ENCODE measurements at places on chromosomes 2 and 18.

GRCh38 chr18:49459404-49460171 lies 857 bp downstream of the DYM start:
- DNase-seq, result no peak

DNA sequence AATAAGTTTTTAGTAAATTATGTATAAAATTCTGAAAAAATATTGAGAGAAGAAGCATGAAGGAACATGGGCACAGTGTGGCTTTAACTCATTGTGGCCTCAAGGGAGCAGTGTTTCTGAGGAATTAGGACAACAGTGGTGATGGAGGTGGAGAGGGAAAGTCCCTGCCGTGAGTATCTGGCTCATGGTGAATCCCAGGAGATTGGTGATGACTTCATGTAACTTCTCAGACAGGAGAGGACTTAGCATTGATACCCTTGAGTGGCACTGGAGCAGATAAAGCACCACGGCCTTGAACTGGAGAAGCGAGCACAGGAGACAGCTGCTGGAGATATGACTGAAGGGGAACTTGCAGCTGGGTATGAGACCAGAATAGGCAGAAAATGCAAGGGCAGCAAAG lies 35.0 kb upstream of the LRP1B start:
- no peak for DNase-seq

DNA sequence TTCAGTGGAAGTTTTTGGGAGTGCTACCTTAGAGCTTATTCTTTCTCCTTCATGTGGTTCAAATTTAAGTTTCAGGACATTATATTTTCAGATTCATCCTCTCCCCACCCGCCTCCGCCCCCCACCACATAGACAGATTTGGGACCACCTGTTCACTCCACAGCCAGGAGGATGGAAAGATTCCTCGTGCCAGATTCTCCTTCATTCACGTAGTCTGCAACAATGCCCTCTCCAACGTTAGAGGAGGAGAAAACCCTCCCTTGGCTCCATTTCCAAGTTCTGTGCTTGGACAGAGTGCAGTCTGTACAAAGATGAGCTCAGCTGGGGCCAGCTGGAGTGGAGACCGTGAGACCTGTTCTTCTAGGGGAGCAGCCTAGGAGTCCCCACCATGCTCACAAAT lies 26.2 kb downstream of the POU3F3 start:
- no peak for DNase-seq

DNA sequence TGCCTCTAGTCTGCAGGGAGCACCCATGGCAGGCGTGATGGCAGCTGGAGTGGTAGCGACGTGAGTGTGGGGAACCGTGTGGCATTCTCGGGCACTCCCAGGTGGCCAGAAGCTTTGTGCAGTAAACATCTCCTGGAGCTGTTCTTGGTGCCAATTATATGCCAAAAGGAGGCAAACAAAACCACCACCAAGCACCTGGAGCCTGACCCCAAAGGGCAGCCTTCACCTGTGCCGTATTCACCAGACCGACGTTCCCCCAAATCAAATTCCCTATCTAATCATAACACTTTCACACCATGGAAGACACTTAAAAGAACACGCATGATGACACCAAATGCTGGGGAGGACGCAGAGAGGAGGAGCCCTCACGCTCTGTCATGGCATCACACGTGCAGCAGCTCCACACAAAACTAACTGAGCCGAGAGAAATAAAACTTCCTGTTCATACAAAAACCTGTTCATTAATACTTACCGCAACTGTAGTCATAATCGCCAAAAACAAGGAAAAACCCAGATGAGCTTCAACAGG lies 123.6 kb downstream of the EIPR1 start:
- DNase-seq, result no peak

- DNase-seq, result no peak
Measured at GRCh38 chr2:70475266-70475665, 78.4 kb downstream of the TGFA start.

DNA sequence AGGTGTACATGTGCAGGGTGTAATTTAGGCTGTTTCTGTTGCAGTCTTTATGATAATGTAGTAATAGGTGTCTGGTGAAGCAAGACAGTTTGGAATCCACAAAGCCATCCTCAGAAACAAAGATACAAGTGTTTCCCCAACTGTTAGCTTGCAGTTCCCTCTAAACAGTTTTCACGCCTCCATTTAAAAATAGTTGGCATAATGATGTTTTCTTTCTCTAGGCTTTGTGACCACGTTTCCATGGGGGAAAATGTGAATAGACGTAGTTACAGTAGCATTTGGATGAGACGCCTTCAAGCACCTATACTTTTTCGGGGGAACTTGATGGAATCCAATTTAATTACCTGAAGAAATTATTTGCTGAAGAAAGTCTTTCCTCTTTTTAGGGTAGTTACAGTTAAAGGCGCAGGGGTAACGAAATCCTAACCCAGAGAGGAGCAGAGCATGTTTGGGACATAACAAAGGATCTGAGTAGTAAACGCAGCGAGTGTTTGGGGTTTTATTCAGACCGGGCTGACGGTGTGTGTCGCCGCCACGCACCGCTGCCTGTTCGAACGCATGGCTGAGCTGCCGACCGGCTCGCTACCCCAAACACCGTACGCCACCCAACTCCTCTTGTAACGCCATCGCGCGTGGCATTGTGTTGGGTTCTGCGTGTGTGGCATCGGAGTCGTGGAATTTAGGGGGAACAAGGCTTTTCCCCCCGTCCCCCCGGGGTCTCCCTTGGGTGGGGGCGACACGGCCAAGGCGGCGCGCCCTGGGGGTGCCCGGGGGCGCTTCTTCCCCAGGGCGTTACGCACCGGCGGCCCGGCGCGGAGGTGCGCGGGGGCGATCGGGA lies 681 bp upstream of the NRP2 start:
- DNase-seq, result no peak

DNA sequence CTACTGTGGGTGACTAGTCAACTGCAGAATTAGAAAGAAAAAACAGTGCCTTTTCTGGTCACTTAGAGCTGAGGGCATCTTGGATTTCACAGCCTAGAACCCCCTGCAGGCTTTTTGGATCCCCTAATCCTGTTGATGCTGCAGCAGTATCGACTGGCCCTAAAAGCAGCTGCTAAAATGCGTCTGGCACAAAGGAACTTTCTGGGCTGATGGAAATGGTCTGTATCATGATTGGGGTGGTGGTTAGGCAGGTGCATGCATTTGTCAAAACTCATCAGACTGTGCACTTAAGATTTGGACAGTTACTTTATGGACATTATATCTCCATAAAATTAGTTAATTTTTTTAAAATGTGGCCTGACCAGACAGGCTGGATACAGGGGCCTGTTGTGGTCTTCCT lies 149.8 kb downstream of the KLHL29 start:
- no peak for DNase-seq

- DNase-seq, result no peak
Measured at GRCh38 chr2:240948086-240948485, 42.0 kb downstream of the CROCC2 start.

DNA sequence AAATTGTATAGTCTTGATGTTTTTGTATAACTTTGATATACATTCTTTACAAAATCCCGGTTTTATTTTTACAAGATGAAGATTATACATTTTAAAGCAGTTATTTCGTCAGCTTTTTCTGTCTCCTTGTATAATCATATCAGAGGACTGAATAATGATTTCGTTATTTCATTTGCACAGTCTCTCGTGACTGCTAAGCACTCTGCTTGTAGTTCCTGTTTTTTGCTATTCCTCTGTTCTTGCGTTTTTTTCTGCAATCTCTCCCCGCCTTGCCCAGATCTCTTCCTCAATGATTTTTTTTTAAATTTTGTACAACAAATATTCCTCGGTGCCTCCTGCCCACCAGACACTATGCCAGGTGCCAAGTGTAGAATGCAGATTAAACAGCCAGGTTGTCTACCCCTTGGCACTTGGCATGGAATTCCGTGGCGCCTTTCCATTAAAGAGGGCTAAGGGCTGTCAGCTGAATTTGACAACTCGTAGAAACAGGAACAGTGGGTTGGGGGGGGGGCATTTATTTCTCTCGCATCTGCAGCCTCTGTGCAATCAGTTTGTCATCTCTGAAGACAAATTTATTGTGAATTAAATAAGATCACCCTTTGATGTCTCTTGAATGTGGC lies 69.6 kb downstream of the KLHL29 start:
- no peak for DNase-seq

- no peak for DNase-seq
Measured at GRCh38 chr2:15584767-15585469, 6.8 kb upstream of the DDX1 start.

DNA sequence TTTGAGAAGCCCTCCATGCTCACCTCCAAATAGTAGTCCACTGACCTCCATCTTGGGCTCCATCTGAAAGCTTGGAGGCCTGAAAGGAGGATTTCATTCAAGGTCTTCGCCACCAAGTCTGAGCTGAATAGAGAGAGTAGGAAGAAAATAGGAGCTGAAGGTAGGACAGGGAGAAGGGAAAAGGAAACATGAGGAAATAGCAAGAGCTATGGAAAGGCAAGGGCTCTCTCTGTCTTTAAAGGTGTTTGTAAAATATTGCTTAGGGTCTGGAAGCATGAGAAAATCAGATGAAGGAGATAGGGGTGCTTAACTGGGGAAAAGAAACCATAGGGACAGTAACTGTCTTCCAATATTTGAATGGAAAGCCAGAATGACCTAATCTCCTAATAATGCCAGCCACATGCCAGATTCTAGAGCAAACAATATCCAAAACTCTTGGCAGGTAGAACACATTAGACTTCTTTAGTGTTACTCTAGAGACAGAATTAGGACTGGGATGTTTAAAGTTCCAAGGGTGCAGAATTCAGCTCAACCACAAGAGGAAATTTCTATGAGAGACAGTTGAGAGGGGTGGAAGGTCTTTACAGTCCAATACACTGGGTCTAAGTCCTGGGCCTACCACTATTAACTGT lies 67.4 kb downstream of the NAB1 start:
- no peak for DNase-seq

DNA sequence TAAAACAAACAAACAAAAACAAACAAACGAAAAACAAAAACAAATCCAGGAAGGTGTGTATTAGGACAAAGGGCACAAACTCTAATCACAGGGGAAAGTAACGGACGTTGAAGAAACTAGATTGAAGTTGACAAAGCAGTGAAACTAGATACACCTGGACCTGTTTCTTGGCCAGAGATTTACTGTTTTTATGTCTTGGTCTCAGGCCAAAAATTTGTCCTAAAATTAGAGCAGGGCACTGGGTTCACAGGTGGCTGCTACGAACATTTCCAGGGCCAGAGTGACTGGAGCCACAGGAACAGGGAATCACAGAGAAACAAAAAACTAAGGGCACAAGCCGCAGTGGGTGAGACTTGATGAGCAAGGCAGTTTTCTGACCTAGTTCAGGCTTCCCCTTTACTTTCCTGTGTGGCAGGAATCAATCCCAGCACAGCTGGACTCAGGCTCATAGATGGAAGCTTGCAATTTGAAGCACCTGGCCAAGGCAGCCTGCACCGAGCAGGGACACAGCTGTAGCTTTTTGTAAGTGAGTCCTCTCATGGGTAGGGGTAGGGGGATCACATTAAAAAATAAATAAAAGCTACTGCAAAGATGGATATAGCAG lies 329.4 kb downstream of the DLGAP1 start:
- DNase-seq, result peak; percentile 43

- DNase-seq, result no peak
Measured at GRCh38 chr18:48773821-48774220, 176.9 kb downstream of the SMAD7 start.

DNA sequence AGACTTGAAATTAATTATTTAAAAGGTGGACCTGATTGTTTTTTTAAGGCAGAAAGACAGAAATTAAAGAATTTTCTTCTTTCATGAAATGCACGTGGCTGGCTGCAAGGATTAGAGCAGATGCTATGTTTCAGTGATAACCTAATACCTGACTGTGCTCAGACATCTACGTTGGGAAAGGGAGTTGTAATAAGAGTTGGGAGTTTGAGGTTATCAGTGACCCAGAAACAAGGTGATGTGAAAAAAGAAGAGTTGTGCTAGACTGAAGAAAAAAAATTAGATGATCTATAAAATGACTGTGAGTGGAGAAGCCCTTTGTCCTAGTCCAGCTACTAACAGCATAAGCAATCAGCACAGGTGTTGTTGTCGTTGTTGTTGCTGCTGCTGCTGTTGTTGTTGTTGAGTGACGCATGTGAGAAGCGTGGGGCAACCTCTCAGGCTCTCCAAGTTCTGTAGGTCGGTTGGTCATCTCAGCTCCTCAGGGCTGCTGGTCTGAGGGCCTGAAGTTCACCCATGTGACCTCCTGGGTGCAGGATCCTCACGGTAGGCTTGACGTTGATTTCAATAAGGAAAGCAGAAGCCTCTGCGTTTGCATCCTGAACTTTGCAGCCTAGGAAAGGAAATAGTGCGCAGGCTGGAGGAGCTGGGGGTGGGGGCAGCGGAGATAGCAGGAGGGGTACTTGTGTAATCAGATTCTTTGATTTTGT lies 7.6 kb downstream of the POU3F3 start:
- DNase-seq, result no peak
